A549 treated with RU486 at 1 μM for 4 hours (cell line): ENCODE measurements at places on chromosomes 2 and 18. TPM values are rescaled to one million over a fixed set of nuclear protein-coding genes. Genes with fewer than 3 reads are reported as not detected.

CAPG gene
- 82.4 to 117 TPM (median 86.5 TPM) in 5 replicates for total RNA-seq

RPRM gene
- total RNA-seq: not detected in 5 replicates

PSMA8 gene
- not detected in 5 replicates for total RNA-seq

PLEKHB2 gene
- total RNA-seq: 57.0 to 83.1 TPM (median 75.3 TPM) in 5 replicates

GTF2A1L gene
- total RNA-seq: not detected in 5 replicates

MC2R gene
- total RNA-seq: not detected in 5 replicates

EPB41L3 gene
- 0.10 to 0.44 TPM (median 0.24 TPM) in 5 replicates for total RNA-seq

FEV gene
- total RNA-seq: not detected in 5 replicates

STPG4 gene
- total RNA-seq: 0.10 to 0.17 TPM in 2 of 5 replicates, not detected in the others

DNER gene
- total RNA-seq: 3.3 to 7.7 TPM (median 5.6 TPM) in 5 replicates

ACOXL gene
- total RNA-seq: not detected in 5 replicates

ZNF512 gene
- total RNA-seq: 13.5 to 19.0 TPM (median 17.1 TPM) in 5 replicates

NEMP2 gene
- total RNA-seq: 3.5 to 7.6 TPM (median 7.1 TPM) in 5 replicates

OSR1 gene
- total RNA-seq: 5.1 to 8.3 TPM (median 6.0 TPM) in 5 replicates

LIPG gene
- total RNA-seq: 0.06 to 0.27 TPM (median 0.20 TPM) in 5 replicates

COBLL1 gene
- total RNA-seq: 2.7 to 4.4 TPM (median 4.0 TPM) in 5 replicates

NCKAP5 gene
- total RNA-seq: 0.90 to 2.4 TPM (median 0.96 TPM) in 5 replicates

ABCB11 gene
- total RNA-seq: 0.02 to 0.31 TPM (median 0.05 TPM) in 3 of 5 replicates, not detected in the others

SAG gene
- total RNA-seq: not detected in 5 replicates

TMEM178A gene
- total RNA-seq: 0.10 to 0.20 TPM (median 0.15 TPM) in 3 of 5 replicates, not detected in the others

CCDC141 gene
- not detected in 5 replicates for total RNA-seq

STEAP3 gene
- total RNA-seq: 34.1 to 46.9 TPM (median 41.3 TPM) in 5 replicates

IL37 gene
- not detected in 5 replicates for total RNA-seq

DSG4 gene
- not detected in 5 replicates for total RNA-seq

BOLL gene
- total RNA-seq: not detected in 5 replicates

PPP1R1C gene
- total RNA-seq: 1.7 to 3.3 TPM (median 1.8 TPM) in 5 replicates

CFC1 gene
- total RNA-seq: not detected in 5 replicates

FBXO36 gene
- total RNA-seq: 0.93 to 1.8 TPM (median 1.2 TPM) in 5 replicates

ATF2 gene
- total RNA-seq: 15.7 to 19.2 TPM (median 18.9 TPM) in 5 replicates

LCT gene
- total RNA-seq: 0.03 to 0.07 TPM (median 0.05 TPM) in 3 of 5 replicates, not detected in the others

FOXD4L1 gene
- 0.21 to 0.58 TPM (median 0.28 TPM) in 5 replicates for total RNA-seq

CROCC2 gene
- not detected in 5 replicates for total RNA-seq

EFR3B gene
- 11.7 to 14.9 TPM (median 13.9 TPM) in 5 replicates for total RNA-seq

DSEL gene
- total RNA-seq: 0.22 to 0.39 TPM (median 0.31 TPM) in 5 replicates

RAB27B gene
- 11.8 to 14.5 TPM (median 12.8 TPM) in 5 replicates for total RNA-seq

MYL1 gene
- total RNA-seq: not detected in 5 replicates

SLC4A3 gene
- 1.7 to 3.4 TPM (median 2.3 TPM) in 5 replicates for total RNA-seq

IL36G gene
- total RNA-seq: not detected in 5 replicates

CD28 gene
- not detected in 5 replicates for total RNA-seq

TOGARAM2 gene
- 0.09 to 0.20 TPM (median 0.18 TPM) in 4 of 5 replicates, not detected in the other for total RNA-seq

QPCT gene
- 17.2 to 23.1 TPM (median 18.9 TPM) in 5 replicates for total RNA-seq

GALR1 gene
- not detected in 5 replicates for total RNA-seq

CPO gene
- total RNA-seq: not detected in 5 replicates

GKN2 gene
- 1.8 to 3.5 TPM (median 2.8 TPM) in 5 replicates for total RNA-seq

TCF4 gene
- total RNA-seq: 1.8 to 2.5 TPM (median 2.0 TPM) in 5 replicates

SIGLEC15 gene
- total RNA-seq: 0.07 to 0.08 TPM (median 0.07 TPM) in 3 of 5 replicates, not detected in the others

HTR2B gene
- total RNA-seq: 0.06 to 0.11 TPM (median 0.06 TPM) in 3 of 5 replicates, not detected in the others

RNF152 gene
- 0.01 to 0.15 TPM in 2 of 5 replicates, not detected in the others for total RNA-seq

TMEM17 gene
- total RNA-seq: 3.3 to 5.7 TPM (median 5.4 TPM) in 5 replicates
